ENCODE measurements at places on chromosomes 16 and 17.
A peak's percentile ranks its signal among the peaks of the same experiment; 100 is the strongest.

DNA sequence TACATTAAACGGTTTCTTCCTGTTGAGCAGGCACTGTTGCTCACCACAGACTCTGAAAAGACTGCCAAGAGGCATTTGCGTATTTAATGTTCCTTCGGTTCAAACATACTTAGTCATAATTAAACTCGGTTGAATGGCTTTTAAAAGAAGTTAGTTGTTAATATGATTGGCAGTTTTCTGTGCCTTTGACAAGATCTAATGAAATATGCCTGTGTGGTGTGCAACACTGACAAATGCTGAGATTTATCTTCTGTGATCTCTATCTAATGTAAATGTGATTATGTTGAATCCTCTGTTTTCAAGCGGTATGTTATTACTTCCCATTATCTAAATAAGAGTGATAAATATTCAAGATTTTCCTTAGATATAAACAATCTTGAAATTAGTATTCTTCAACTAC is 1046.6 kb downstream of the CDH8 start:
- DNase-seq: no peak

- no peak for DNase-seq
Observed at GRCh38 chr17:34246446-34246845, 8.6 kb upstream of the CCL2 start.

- no peak for DNase-seq
Observed at GRCh38 chr16:66175636-66176035, 190.9 kb upstream of the CDH5 start.

DNA sequence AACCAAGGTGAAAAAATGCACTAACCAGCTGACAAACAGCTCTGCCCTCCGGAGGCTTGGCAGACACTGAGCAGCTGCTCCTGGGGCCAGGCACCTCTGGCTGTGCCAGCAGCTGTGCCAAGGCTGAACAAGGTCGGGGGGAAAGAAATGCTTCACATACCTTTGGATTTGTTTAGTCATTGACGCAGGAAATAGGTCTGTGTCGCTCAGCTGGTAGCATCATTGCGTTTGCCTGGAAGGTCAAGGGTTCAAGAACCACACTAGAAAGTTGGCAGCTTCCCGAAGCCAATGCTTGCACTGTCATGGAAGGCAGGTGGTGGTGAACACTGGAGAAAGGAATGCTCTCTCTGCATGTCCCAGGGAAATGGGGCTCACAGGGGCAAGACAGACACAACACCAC is 63.5 kb downstream of the PCTP start:
- no peak for DNase-seq

DNA sequence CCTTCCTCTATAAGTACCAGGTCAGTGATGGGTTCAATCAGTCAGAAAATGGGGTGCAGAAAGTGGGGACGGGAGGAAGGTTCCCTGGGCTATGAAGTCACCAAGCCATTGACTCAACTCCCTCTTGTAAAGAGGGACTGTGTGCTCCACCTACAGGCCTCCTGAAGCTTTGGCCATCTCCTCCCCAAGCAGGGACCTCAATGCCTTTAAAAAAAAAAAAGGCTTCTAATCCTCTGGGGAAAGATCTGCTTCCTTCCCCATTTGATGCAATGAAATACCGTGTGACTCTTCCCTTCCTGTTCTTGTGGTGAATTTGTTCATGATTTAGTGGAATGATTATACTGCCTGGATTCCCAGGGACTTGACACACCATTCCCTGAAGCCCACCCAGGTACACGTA is 30.8 kb downstream of the VWA3A start:
- no peak for DNase-seq

GRCh38 chr16:56013962-56014552 is 138.9 kb upstream of the CES5A start:
- peak; percentile 35 for DNase-seq

DNA sequence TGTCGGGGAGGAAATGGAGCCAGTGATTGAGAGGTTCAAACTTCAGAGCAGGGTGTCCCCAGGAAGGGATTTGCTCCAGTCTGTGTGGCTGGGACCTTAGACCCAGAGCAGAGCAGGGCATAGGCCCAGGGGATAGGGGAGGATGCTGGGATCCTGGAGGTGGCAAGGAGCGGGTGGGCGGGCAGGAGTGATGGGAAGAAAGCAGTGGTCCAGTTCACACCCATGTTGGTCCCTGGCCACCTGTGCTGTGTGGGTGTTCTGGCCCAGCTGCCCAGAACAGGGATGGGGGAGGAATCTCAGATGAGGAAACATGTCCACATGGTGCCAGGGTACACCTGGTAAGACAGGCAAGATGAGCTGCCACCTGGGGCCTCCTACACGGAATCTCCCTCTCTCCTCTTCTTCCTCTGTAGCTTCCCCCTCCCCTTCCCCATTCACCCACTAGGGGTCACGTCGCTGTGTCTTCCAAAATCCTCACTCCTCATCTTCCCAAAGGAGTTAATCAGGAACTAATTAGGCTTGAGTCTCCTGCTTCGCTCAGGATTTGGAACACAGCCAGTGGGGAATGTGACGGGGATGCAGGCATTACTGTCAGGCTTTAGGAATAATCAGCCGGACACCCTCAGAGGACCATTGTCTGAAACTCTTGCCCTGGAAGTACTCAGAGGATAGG is 2.3 kb downstream of the BEAN1 start:
- no peak for DNase-seq

DNA sequence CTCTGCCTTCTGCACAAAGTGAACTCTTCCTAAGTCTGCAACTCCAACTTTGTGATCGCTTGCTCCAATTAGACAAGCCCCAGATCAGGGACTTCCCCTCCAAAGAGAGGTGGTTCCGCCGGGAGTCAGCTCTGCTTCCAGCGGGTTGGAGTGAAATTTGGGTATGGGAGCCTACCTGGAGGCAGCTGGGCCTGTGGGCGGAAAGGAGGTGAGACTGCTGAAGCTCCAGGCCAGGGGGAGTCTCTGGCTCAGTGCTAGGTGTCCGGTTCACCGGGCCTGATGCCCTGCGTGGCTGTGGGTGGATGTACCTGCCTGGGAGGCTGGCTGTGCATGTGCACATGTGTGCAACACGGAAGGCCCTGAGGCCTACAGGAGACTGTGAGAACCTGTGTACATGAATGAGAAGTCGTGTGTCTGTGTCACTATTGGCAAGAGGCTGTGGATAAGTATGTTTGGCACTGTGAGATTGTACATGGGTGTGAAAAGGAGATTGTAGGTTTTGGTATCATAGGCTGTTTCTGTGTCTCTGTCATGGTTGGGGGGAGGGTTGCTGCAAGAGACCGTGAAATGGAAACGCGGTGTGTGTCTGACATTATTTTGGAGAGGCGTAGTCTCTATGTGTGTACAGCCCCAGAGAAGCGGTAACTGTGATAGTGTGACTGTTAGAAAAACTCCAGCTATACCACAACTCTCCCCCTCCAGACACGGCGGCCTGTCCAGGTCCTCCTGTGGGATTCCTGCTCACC is 4.2 kb downstream of the LHX1 start:
- DNase-seq: no peak

DNA sequence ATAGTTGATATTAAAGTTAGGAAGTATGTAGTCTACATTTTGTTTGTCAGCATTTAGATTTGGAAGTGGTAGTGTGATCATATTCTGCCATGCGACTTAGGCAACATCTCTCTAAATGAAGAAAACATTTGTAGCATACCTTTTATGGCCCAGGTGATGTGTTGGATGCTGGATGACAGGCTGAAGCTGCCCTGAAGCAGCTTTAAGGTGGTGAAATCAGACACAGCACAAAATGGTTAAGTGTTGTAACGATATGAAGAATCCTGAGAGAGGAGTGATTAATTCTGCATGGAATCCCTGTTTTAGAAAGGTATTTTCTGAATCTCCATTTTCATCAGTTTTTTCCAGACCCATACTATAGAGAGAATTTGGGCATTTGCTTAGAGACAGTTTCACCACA is 28.3 kb downstream of the AATF start:
- no peak for DNase-seq

DNA sequence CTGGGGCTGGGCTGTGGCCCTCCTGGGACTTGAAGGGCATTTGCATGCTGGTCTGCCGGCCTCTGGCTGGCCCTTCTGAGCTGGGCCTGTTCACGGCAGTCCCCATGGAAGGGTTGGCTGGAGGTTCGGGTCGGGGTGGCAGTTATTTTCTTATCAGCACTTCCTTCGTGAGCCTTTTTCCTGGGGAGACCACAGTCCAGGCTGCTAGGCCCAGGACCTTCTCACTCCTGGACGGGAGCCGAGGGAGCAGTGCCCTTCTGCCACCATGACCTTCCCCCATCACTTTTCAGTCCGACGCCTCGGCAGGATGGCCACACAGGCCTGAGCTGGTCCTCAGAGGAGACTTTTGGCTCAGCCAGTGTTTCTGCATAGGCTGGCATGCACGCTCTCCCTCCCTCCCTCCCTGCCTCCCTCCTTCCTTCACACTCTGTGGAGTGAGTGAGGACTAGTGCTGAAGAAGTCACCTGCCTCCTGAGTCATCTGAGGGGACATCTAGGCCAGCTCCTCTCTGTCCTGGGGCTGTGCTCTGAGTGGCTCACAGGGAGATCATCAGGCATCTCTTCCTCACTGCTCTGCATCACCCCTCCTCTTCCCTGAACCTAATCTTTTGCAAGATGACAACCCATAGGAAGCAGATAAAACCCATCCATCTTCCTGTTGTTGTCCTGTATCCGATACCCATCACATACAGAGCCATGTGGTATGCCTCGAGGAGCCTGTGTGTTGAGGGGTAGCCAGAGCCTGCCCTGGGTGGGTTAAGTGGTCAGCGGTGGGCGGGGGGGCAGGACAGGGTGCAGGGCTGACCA is 109.7 kb downstream of the RAP1GAP2 start:
- no peak for DNase-seq

GRCh38 chr16:48420437-48420836 is 35.2 kb upstream of the SIAH1 start:
- no peak for DNase-seq

GRCh38 chr17:69654981-69655855 is 240.7 kb downstream of the MAP2K6 start:
- no peak for DNase-seq

GRCh38 chr16:86545481-86545880 is 9.6 kb downstream of the MTHFSD start:
- no peak for DNase-seq

GRCh38 chr17:30323262-30323894 is 10.5 kb downstream of the TMIGD1 start:
- no peak for DNase-seq

DNA sequence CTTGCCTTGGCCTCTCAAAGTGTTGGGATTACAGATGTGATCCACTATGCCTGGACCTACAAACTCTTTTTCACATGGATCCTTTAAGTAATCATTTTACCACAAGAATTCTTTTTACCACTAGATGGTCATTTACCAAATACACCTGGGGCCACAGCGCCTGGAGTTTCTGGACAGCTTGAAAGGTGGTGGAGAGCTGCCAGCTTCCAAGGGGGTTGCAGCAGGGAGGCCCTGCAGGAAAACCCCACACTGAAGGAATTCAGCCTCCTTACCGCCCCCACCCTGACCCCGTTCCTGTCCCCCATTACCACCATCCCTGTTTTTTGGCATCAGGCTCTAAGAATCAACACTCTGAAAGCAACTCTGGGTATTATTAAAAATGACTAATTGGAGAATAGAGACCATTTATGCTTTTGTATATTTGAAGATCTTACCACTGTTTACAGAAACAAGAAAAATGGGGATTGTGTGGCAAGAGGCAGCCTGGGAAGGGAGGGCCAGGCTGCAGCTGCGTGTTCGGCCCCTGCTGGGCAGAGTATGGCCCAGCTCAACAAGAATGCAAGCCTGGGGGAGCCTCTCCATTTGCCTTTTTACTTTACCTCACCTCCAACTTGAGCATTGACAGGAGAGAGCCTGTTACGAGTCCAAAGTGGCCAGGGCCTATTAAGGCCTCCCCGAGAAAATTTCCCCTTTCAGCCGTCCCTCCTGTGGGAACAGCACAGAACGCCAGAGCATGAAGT is 209.9 kb downstream of the ZFHX3 start:
- DNase-seq: no peak

- peak; percentile 33 for DNase-seq
Observed at GRCh38 chr16:79069633-79070032, 530.9 kb downstream of the MAF start.

GRCh38 chr16:47956916-47957315 is 198.9 kb downstream of the ABCC12 start:
- no peak for DNase-seq

GRCh38 chr17:4444782-4445473 is 11.2 kb downstream of the SPNS3 start:
- no peak for DNase-seq

- peak; percentile 47 for DNase-seq
Observed at GRCh38 chr16:27972500-27972899, 91.0 kb downstream of the GSG1L start.

- DNase-seq: no peak
Observed at GRCh38 chr16:4328782-4329775, 13.2 kb downstream of the GLIS2 start.

GRCh38 chr17:2030779-2031163 is 818 bp downstream of the DPH1 start:
- DNase-seq: peak; percentile 54

- no peak for DNase-seq
Observed at GRCh38 chr17:81209141-81209540, 13.6 kb downstream of the CEP131 start.

DNA sequence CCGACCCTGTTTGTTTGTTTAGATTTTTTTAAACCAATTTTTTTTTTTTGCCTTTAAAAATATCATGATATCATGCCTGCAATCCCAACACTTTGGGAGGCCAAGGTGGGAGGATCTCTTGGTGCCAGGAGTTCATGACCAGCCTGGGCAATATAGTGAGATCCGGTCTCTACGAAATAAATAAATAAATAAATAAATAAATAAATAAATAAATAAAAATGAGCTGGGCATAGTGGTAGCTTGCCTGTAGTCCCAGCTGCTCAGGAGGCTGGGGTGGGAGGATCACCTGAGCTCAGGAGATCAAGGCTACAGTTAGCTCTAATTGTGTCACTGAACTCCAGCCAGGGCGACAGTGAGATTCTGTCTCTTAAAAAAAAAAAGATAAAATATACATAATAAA is 8.1 kb upstream of the IGF2BP1 start:
- DNase-seq: no peak

DNA sequence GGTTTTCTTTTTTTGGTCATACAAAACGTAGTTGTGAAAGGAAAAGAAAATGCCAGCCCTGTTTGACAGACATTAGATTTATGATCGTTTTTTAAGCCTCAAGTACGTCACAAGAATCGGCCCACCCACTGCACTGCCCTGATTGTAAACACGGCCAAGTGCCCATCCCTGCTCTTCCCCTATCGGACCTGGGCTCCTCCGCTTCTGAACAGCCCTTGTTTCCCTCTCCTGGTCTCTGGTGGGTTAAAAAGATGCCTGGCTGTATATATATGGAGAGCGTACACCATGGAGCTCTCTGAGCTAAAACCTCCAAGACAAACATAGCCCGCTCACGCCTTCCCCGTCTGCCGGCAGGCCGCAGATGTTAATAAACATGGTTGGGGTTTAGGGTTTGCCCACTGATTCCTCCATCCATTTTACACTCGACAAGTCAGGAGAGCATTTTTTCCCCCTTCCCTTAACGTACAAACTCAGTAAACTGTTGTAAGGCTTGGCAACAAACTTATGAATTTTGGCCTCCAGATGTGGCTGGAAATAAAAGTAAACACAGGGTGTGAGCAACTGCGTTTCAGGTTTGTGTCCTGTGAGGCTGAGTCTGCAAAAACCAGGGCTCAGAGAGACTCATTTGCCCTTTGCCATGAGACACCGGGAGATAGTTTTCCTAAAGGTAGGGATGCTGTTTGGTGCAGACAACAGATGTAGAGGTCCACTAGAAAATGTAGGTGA is 325.9 kb downstream of the SOX9 start:
- no peak for DNase-seq

All from activated T-cell treated with anti-CD3 and anti-CD28 coated beads, Interleukin-2, amount 50 U/mL, for 72 hours (primary cell).